ENCODE measurements at places on chromosomes 5 and 9.

GRCh38 chr9:77440057-77440456 is 208.1 kb downstream of the GNA14 start:
- DNase-seq: no peak

DNA sequence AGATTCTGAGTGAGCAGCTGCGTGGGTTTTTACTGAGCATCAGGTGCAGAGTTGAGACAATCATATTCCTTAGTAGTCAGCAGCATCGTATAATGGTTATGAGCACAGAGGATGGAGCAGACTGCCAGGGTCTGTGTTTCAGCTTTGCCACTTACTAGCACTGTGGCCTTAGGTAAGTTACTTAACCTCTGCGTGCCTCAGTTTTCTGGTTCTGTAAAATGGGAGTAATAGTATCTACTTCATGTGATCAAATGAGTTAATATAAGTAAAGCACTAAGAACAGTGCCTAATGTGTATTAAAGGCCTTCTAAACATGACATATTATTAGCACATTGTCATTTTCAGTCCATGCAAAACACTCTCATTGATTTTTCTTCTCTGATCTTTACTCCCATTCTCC is 4.8 kb upstream of the BTF3 start:
- DNase-seq: no peak

GRCh38 chr5:133243196-133243595 is 191.4 kb downstream of the HSPA4 start:
- DNase-seq: no peak

- DNase-seq: no peak
Measured at GRCh38 chr5:160310140-160310539, 2.2 kb downstream of the CCNJL start.

- DNase-seq: no peak
Measured at GRCh38 chr5:95923918-95924544, 37.6 kb downstream of the ELL2 start.

GRCh38 chr5:150505041-150505511 is 2.9 kb upstream of the NDST1 start:
- DNase-seq: no peak

- no peak for DNase-seq
Measured at GRCh38 chr9:37060833-37061232, 26.8 kb upstream of the PAX5 start.

DNA sequence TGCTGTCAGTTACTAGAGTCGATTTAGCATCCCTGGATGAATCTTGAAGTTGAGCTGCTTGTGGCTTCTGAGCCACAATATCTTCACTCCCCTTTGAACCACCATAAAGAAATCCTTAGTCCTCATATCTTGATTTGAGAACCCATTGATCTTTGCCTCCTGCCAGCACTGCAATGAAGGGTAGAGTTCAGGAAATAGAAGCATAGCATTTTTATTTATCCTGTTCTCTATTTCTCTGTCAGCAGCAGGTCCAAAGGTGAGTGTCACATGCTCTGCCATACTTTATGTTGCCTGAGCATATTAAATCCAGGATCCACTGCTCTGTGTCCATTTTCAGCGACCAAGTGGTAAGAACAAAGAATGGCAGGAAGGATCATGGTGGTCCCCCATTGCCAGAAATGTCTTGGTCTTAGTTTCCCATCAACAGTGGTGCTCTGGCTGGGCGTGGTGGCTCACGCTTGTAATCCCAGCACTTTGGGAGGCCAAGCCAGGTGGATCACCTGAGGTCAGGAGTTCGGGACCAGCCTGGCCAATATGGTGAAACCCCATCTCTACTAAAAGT is 80.2 kb upstream of the PANK3 start:
- no peak for DNase-seq

DNA sequence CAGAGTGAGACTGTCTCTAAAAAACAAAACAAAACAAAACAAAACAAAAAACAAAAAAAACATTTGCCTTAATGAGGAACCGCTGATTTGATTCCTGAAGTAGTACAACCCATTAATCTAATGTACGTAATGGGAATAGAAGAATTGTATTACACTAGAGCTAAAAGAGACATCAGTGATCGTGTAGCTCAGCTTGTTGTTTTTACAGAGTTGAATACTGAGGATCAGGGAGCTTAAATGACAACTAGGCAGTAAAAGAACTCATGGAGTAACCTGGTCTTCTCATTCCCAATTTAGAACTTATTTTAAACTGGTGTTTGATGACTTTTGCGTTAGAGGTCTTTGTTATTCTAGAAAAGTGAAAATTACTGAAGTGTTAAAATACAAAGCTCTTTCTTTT is 65.1 kb upstream of the SLC28A3 start:
- no peak for DNase-seq
